ENCODE measurements at places on chromosomes 5 and 9.

- DNase-seq, result no peak
These were observed 31.9 kb downstream of the IRF1 start for GRCh38 chr5:132458651-132459030.

DNA sequence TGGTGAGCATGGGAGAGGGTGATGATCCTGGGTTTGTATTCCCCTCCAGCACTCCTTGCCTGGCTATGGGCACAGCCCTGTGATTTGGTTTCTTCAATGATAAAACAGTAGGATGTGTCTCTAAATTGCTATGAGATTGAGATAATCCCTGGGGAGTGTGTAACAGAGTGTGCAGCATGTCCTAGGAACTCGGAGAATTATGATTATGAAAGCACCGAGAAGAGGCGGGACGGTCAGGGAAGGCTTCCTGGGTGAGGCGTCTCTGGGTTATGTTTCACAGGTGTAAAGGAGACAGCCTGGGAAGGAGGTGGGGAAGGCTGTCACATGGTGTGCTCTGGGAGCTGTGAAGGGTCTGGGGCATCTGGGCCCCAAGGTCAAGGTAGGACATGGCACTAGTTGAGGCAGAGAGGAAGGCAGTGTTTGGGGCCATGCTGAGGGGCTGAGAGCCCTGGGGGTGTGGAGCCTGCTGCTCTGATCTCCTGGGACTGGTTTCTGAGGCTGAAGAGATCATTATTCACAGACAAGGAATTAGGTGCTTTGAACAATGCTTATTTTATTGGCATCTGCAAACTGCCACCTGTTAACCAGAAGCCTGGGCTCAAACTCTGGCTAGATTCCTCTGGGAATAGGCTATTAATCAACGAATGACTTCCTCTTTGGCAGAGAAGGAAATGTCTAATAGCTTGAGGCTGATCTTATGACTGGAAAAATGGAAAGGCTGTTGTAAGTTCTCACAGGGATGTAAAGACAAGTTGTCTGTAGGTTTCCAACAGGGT lies 73.8 kb upstream of the IL12B start:
- DNase-seq, result no peak

DNA sequence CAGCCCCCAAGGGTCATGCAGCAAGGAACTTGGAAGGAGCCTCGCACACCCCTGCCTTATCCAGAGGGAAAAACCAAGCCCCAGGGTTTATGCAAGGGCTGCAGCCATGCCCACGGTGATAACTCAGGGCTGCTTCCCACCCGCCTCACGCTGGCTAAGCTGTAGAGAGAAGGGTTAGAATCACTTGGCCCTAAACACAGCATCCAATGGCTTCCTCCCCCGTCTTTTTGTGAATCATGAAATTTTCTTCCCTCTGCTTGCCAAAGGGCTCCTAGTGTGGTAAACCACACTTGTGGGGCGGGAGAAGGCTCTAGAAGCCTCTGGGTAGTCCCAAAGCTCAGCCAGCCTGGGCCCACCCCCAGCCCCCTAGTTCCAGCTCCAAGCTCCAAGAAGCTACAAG lies 55.9 kb upstream of the ORM1 start:
- no peak for DNase-seq

DNA sequence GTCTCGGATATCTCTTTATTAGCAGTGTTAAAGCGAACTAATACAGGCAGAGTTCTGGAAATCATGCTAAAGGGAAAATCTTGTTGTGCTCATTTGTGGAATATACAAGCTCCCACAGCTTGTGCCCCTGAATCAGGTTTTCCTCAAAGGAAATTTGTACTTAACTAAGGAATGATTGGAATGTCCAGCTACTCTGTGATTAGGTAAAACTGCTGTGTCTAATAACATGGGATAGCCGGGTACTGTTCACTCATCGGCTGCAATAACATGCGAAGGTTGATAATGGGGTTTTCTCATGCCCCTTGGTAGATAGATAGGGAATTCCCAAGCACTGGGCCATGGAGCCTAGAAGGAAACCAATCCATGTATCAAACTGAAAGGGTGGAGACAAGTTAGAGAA lies 306.7 kb downstream of the NR2F1-AS1 start:
- peak; percentile 27 for DNase-seq

- DNase-seq, result no peak
These were observed 20.5 kb upstream of the RPS23 start for GRCh38 chr5:82298668-82299067.

DNA sequence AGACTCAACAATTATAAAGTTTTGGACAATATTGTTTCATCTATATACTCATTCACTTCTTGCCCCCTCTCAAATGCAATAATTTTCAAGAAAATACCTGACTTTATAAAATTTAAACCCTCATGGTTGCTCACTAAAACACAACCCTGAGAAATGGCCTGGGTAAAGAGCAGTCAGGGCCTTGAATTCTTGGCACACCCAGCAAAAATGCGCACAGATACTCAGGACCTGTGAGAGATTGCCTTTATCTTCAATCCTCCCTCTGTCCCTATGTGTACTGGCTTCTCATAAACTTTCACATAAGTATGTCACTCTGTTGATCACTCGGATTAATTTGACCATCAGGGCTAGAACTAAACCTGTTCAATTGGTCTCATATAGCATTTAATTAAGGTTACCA lies 12.8 kb upstream of the ACO1 start:
- no peak for DNase-seq

GRCh38 chr5:159149085-159149484 lies 49.4 kb upstream of the EBF1 start:
- no peak for DNase-seq

DNA sequence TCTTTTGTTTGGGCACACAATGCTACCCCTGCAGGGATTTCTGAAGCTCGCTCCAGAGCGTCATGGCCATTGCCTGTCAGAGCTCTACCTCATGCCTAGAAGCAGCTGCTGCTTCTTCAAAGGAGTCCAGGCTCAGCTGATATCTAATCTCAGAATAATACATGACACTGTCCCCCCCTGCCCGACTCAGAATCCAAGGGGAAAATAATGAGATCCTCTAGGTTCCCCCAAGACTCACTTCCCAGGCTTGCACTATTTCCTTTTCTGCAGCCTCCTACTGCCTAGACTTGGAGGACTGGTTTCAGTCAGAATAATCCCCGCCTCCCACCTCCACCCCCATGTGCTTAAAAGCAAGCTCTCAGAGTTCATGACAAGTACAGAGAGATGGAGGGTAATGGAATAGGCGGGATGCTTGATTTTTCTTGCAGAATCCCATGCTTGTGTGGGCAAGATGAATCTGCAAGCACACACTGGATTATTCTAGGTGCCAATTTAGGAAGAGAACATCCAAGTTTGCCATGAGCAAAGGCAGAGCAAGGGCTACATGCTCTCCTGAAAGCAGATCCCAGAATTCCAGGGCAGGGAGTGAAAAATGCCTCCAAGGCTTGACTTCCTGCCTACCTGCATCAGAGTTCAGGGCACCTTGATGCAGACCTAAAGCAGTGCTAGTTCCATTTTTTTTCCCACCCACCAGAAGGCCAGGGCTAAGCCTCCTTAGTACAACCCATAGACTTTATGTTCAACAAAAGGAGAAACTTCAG lies 97.4 kb upstream of the IFNK start:
- DNase-seq, result no peak

DNA sequence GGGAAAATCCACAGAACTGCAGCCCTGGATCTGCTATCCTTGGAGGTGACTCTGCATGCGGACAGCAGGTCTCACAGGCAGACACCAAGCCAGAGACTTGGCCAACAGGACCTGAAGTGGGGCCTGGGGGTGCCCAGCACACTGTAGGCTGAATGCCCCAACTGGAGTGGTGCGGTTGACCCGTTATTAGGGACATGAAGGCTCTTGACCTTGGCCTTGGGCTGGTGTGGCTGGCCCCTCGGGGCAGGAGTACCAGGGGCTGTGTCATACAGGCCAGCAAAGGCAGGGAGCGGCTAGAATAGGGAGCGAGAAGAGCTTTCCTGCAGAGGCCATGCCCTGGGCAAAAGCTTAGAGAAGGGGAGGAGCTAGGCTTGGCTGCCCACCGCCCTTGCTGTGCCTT lies 153.2 kb upstream of the MVB12B start:
- DNase-seq, result no peak

- peak; percentile 77 for DNase-seq
These were observed 650 bp downstream of the MRRF start for GRCh38 chr9:122265149-122265915.

DNA sequence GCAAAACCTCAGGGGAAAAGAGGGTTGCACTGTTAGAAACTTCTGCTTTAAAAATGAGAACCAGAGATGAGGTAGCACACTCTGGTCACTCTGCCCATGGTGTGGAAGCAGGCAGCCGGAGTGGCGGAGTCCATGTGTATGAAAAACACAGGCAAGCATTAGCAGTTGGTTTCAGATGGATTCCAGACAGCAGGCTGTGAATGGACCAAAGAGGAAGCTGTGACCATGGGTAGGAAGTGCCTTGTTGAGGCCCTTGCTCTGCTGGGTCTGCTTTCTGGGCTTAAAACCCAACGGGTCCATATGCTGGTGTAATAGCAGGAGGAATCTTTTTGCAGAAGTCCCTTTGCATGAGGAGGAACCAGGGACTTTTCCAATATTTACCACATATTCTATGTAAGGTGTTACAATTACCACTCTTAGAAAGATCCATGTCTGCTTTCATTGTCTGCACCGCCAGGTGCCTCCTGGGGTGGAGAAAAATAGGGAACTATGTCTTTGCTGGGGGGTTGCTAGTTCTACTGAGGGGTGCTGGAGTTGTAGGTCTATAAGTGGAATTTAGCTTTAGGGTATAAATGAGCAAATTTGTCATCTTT lies 77.0 kb downstream of the ANKRD55 start:
- DNase-seq, result no peak

DNA sequence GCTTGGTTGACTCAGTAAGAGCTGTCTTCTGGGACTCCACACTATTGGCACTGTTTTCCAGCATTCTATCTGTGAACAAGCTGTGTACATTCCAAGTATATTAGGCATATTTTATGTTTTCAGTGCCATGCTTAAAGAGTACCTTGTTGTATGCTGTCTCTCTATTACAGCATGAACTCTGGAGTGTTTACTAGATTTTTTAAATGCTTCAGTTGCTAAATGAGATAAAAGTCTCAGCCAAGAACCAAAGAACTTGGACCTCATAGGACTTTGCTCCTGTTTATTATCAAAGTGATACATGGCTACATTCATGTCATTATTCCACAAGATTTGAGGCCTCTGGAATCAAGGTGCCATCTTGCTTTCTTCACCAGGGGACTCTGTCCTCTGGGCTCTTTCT lies 167.2 kb downstream of the C9orf152 start:
- DNase-seq, result no peak

- DNase-seq, result peak; percentile 64
These were observed at the start of gene ENTPD8 for GRCh38 chr9:137441289-137441934. TSS of gene ENTPD8 (minus strand) at chr9:137441357. CDS start at chr9:137438285, 3,072 bp downstream.

GRCh38 chr5:98200726-98201541 lies 572.5 kb upstream of the RGMB start:
- no peak for DNase-seq

DNA sequence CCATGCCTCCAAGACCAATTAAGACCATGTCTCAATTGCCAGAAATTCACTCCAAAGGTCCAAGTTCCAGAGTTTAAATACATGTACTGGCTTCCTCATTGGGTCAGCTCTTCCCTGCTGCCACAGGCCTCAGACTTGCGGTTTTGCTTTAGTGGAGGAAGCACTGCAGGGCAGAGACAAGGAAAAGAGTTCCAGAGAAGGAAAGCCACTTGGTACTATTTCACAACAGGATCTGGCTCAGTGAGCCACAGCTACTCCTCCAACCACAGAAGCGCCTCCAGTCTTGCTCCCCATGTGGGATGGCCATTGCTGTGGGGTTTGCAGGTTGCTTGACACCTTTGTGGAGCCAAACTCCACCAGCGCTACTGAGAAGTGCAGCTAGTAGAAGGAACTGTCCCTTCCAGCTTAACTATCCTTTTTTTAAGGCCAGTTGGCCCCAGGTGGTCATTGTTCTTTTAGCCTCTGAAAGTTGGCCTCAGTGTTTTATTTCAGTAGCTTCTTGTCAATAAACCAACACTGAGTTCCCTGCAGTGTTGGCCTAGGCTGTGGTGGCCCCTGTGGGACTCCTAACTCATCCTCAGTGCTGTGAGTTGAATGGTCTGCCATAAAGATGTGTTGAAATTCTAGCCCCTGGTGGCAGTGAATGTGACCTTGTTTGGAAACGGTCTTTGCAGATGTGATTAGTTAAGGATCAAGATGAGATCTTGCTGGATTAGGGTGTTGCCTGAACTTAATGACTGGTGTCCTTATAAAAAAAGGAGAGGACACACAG lies 93.7 kb upstream of the DAP start:
- DNase-seq, result no peak

DNA sequence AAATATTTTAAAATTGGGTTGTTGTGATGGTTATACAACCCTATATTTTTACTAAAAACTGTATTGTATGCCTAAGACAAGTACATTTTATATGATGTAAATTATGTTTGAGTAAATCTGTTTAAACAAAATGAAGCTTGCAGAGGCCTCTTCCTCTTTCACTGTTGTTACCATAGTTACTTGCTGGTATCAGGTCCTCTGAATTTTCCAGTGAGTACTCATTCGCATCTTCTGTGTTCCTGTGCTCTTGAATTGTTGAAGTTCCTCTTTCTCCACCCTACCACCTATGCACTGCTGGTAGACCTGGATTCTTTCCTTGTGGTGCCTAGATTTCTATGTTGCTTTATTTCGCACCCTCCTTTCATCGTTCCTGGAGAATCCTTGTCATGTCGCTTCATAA lies 938.5 kb upstream of the ACO1 start:
- DNase-seq, result no peak

DNA sequence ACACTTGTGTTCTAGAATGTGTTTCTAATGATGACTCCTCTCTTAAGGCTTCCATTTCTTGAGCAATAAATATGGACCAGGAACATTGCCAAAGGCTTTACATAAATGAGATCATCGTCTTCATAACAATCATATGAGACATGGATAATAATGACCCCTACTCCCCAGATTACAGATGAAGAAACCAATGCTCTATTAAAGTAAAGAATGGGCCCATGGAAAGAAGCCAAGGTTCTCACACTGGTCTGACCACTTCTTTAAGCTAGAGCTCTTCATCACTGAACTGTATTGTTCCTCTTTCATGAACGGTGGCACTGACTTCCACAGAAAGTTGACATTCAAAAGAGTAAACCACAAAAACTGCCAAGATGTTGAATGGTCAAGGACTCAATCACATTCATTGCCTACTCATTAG lies 65.3 kb downstream of the MARCHF3 start:
- DNase-seq, result no peak

GRCh38 chr9:30519756-30520155 lies 1864.7 kb upstream of the ACO1 start:
- no peak for DNase-seq

GRCh38 chr9:102428305-102428704 lies 566.8 kb upstream of the CYLC2 start:
- no peak for DNase-seq

- DNase-seq, result no peak
These were observed 223.8 kb upstream of the S1PR3 start for GRCh38 chr9:88767504-88767790.

- DNase-seq, result no peak
These were observed 113.6 kb upstream of the RAPGEF1 start for GRCh38 chr9:131853434-131853833.

All from SW 1271 (cell line).